ENCODE measurements at places on chromosomes 4 and X.

- DNase-seq: no peak
These were observed 494.5 kb downstream of the CFAP47 start for GRCh38 chrX:36414056-36414455.

GRCh38 chr4:95086551-95086950 is 328.8 kb downstream of the BMPR1B start:
- no peak for DNase-seq

- DNase-seq: no peak
These were observed 54.6 kb upstream of the CLCN4 start for GRCh38 chrX:10102046-10102704.

DNA sequence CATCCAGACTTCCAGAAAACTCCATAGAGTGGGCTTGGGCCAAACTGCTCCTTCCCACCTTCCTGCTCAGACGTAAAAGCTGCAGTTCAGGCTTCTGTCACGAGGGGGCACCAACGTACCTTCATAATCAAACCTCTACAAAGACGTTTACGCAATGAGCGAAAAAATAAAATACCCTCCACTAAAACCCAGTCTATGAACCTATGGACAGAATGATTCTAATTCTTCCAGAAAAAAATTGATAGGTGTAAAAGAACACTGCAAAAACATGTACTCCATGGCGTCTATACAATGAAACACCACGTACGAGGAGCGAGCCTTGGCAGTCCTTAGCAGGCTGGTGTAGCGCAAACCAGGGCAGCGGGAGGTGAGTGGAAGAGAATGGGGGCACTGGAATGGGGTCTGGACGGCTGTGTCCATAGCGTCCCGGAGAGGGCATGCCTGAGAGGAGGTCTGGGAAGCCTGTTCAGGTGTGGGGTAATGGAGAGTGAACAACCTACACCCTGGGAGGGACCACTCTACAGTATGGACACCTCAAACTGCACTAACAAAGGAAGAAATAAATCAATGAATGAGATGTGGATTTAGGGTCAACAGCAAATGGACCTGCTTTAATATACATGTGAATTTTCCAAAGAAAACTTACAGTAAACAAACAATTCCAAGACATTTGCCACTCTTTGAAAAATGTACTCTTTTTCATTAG is 14.4 kb upstream of the RAB40A start:
- peak; percentile 61 for DNase-seq

GRCh38 chr4:176610594-176610993 is 182.1 kb downstream of the VEGFC start:
- no peak for DNase-seq

- no peak for DNase-seq
These were observed 357.9 kb downstream of the UNC5C start for GRCh38 chr4:95190751-95191436.

Data from right kidney (tissue), 9 donors.